ENCODE measurements at places on chromosomes 2 and 18. TPM values are rescaled to one million over a fixed set of nuclear protein-coding genes. Genes with fewer than 3 reads are reported as not detected.

The SMAD4 gene
- total RNA-seq: 41.8 TPM

The UGT1A4 gene
- not detected for total RNA-seq

The SIX3 gene
- 0.57 TPM for total RNA-seq

The MARCHF4 gene
- 57.2 TPM for total RNA-seq

The B3GNT7 gene
- 1.8 TPM for total RNA-seq

The CCDC141 gene
- total RNA-seq: not detected

The ERFE gene
- 8.0 TPM for total RNA-seq

The LYPD6B gene
- not detected for total RNA-seq

The CCDC68 gene
- total RNA-seq: 3.6 TPM

The CNGA3 gene
- total RNA-seq: not detected

The CFC1 gene
- total RNA-seq: not detected

The EMILIN2 gene
- 12.3 TPM for total RNA-seq

The ACOXL gene
- not detected for total RNA-seq

The ALPI gene
- total RNA-seq: not detected

The GPN1 gene
- total RNA-seq: 60.1 TPM

The DSG1 gene
- not detected for total RNA-seq

The MYO1B gene
- 72.4 TPM for total RNA-seq

The NOSTRIN gene
- 1.6 TPM for total RNA-seq

The GKN2 gene
- total RNA-seq: 3.5 TPM

The REL gene
- total RNA-seq: 3.4 TPM

The DSG3 gene
- 0.02 TPM for total RNA-seq

The PGAP1 gene
- total RNA-seq: 2.3 TPM

The DSC1 gene
- total RNA-seq: not detected

The LRRTM1 gene
- not detected for total RNA-seq

The SGPP2 gene
- total RNA-seq: 0.16 TPM

The FNDC4 gene
- total RNA-seq: 4.6 TPM

The KCNG2 gene
- total RNA-seq: not detected

The TNS1 gene
- 8.2 TPM for total RNA-seq

The ANKRD30BL gene
- not detected for total RNA-seq

The SLC5A7 gene
- not detected for total RNA-seq

The RTP5 gene
- not detected for total RNA-seq

The PLGLB2 gene
- not detected for total RNA-seq

The TEX44 gene
- total RNA-seq: not detected

The MC5R gene
- total RNA-seq: not detected

The SMIM21 gene
- total RNA-seq: not detected

The ERBB4 gene
- not detected for total RNA-seq

The HOXD13 gene
- 0.34 TPM for total RNA-seq

The LCT gene
- 0.05 TPM for total RNA-seq

The ITPRID2 gene
- total RNA-seq: 56.8 TPM

The C1GALT1C1L gene
- total RNA-seq: 1.2 TPM

The ABCG8 gene
- not detected for total RNA-seq

The TMEM178A gene
- total RNA-seq: 0.14 TPM

The SATB2 gene
- 2.9 TPM for total RNA-seq

The OR6B2 gene
- total RNA-seq: not detected

The AQP12B gene
- not detected for total RNA-seq

The MYL1 gene
- not detected for total RNA-seq

The MROH2A gene
- 0.10 TPM for total RNA-seq

The STK36 gene
- total RNA-seq: 13.5 TPM

The IFIH1 gene
- total RNA-seq: 1.3 TPM

The SCN7A gene
- not detected for total RNA-seq

The ZNF519 gene
- total RNA-seq: 1.7 TPM

The TMEM87B gene
- 17.8 TPM for total RNA-seq

The TBR1 gene
- total RNA-seq: not detected

The NLRC4 gene
- total RNA-seq: not detected

The ABCA12 gene
- 0.17 TPM for total RNA-seq

All from A549 treated with CpdA at 1 μM for 4 hours (cell line).